Left kidney (tissue), 8 donors: ENCODE measurements at places on chromosomes 16 and 17.

- no peak for DNase-seq
Measured at GRCh38 chr17:77160091-77160874, 19.5 kb downstream of the SEC14L1 start.

DNA sequence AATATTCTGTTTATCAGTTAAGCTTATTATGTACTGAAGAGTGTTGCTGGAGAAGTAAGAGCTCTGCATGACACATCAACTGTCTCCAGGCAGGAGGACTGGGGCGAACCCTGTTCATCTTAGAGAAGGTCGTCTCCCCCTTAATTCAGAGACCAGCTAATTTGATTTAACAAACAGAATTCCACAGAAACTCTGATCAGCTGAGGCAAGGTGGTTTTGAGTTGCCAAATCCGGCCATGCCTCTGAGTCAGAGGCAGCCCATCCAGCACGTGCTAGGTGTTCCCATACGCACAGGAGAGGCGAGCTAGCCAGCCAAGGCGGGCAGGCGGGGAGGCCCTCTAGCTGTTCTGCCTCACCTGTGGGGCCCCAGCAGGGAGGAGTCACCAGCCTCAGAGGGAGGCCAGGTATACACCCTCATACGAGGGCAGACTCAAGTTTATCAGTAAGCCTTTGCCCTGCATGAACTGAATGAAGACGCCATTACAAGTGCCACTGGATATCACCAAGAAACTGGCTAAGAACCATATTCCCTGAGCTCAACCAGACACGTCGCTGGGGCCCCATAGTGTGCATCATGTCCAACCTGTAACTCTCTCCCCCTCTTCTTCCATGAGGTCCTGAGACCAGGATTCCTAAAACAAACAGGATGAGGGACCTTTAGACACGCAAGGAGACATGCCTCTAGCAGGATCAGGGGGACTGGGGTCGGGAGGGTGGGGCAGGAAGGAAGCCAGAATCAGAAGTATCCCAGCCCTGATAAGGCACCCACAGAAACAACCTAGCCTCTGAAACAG lies 25.7 kb downstream of the STAT5A start:
- DNase-seq: no peak

- no peak for DNase-seq
Measured at GRCh38 chr16:73427164-73427563, 379.2 kb upstream of the ZFHX3 start.

GRCh38 chr16:4217204-4218131 lies 24.4 kb downstream of the SRL start:
- DNase-seq: peak; percentile 38

DNA sequence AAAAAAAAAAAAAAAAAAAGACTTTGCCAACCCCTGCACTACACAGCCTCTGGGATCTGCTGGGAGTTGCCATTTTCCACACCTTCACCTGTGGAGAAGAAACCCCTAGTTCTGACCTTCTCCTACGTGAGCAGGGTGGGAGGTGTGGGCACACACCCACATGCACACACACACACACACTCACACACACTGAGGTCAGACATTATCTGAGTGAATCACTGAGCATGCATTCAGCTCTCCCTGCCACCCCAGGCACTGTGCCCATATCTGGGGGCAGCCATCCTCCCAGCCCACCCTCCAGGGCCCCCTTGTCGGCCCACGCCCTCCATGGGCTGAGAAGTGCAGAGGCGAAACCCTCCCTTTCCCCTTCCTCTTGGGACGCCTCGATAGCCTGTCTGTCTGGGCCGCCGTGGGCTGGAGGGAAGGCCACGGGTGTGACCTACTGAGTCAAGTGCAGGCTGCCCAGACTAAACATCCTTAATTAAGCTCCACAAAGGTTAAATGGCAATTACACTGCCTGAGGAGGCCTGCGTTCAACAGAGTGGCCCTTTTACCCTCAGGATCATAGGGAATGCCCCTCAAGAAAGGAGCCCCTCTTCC lies 143.8 kb downstream of the C16orf95 start:
- DNase-seq: no peak

DNA sequence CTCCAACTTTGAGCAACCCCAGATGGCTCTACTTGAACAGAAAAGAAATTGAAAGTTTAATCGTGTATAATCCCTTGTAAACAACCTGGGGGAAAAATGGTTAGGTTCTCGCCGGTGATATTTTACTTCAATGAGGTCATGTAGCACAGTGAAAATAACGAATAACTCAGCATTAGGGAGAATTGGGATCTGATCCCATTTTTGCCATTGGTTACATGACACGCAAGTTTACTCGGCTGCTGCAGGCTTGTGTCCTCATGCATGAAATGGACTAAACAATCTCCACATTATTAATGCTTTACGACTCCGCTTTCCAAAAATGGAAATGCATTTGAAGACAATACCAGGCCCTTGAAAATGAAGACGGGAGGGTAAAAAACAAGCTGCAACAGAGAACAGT lies 45.5 kb upstream of the LRRC37A3 start:
- no peak for DNase-seq
